Suppressor macrophage (primary cell): ENCODE measurements at places on chromosomes 16 and 17.

- no peak for DNase-seq
These were observed 249.0 kb upstream of the SALL1 start for GRCh38 chr16:51399908-51400670.

GRCh38 chr17:79769570-79770506 is 8.1 kb upstream of the CBX2 start:
- DNase-seq, result no peak

- no peak for DNase-seq
These were observed 26.0 kb downstream of the ZDHHC7 start for GRCh38 chr16:84985079-84986065.

DNA sequence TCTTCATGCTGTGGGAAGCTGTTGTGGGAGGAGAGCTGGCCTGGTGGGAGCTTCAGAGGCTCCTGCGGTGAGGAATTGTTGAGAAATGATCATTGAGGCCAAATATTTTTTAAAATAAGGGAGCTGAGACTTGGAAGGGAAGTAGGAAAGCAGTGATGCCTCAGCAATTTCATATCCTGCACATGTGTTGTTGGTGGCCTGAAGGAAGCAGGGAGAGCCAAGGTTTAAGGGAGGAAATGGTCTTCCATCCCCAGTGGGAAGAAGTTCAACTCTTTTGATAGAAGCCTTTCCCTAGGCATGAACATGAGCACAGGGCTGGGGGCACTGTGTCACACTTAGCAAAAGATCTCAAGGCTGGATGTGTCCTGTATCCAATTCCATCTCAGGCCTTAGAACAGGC is at the start of gene CCL14:
Gene CCL14 (minus strand): TSS at position 87 of the 400 bp plus-strand sequence. CDS start 80 bp downstream, at position 7.
- DNase-seq, result peak; percentile 33

- peak; percentile 14 for DNase-seq
These were observed 1.1 kb upstream of the MYH11 start for GRCh38 chr16:15857724-15858560.

DNA sequence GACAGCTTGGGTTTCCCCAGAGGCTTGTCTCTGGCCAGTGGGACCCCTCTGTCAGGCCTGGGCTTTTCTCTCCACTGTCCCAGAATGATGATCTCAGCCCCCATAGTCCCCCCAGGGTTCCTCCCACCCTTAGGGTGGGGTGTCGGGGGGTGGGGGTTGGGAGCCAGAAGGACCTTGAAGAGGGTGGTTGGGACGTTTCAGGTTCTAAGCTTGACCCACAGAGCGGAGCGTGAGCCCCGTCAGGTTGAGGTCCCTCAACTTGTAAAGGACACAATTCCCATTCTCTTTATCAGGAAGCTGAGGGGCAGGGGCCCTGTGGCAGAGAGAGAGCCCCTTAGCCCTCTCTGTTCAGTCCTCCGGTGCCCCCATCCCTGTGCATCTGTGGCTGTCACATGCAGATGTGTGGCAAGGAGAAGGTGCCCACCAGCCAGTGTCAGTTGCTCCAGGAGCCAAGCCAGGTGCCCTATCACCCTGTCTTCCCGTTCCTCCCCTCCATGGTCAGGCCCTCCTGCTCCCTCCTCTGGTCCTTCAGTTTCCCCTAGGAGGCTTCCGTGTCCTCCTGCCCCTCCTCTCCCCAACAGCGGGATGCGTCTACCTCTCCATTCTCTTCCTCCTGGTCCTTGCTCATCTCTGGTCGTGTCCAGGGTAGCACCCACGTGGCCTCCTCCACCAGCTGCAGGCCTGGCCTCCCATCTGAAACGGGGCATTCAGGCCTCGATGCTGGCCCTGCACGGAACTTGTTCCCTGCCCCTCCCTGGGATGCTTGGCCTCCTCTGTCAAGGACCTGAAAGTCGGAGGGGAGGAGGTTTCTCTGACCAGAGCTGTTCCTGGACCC is 1.5 kb upstream of the NTN3 start:
- DNase-seq, result no peak

- DNase-seq, result no peak
These were observed 46.6 kb downstream of the MSI2 start for GRCh38 chr17:57302690-57303465.

DNA sequence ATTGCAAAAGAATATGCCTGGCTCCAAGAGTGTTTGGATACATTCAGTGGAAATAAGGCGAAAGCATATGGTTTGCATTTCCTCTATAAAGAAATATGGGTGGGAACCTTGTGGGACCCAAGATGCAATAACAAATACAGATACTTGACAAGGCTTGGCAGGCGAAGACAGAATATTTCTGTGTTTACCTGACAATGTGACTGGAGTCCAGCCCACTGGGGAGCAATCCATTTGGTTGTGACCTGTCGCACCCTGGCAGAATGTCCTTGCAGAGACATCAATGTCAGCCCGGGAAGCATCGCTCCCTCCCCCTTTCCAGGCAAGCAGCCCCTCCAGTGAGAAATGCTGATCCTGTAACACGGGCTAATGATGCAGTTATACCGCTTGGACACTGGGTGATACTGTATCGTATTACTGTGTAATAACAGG is 296.6 kb downstream of the MAF start:
- DNase-seq, result no peak

DNA sequence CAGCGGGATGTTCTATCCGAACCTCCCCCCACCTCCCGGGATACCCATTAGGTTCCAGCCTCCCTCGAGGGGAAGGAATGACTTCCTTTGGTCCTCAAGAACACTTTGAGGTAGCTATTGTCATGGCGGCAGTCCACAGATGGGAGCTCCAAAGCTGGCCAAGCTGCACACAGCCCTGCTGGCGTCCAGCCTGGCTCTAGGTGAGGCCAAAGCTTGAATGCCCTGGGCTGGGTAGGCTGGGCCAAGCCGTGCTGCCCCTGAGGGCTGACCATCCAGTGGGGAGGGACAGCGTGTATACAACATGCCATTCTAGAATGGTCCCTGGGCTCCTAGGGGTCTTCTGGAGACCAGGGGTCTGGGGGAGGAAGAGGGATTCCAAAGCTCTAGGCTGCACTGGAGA is 43.5 kb downstream of the PEMT start:
- no peak for DNase-seq

- no peak for DNase-seq
These were observed 1.2 kb downstream of the ARHGAP44 start for GRCh38 chr17:12790249-12791106.

GRCh38 chr17:59440757-59441463 is 109.5 kb downstream of the YPEL2 start:
- peak; percentile 94 for DNase-seq
